Testis (tissue), 5 donors: ENCODE measurements at places on chromosomes 16 and 17. TPM values are rescaled to one million over a fixed set of nuclear protein-coding genes. Genes with fewer than 3 reads are reported as not detected.

DNA sequence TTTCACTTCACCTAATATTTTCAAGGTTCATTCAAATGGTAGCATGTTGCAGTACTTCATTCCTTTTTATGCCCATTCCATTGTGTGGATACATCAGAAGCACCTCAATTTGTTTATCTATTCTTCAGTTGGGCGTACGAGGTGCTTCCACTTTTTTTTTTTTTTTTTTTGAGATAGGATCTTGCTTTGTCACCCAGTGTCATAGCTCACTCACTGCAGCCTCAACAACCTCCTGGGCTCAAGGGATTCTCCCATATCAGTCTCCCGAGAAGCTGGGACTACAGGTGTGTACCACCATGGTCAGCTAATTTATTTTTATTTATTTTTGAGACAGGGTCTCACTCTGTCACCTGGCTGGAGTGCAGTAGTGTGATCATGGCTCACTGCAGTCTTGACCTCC lies 22.5 kb upstream of the SPNS3 start:
- DNase-seq = no peak

GRCh38 chr16:56662357-56663354 lies 4.9 kb downstream of the MT1F start:
- no peak for DNase-seq

GRCh38 chr17:42282478-42283080 lies 5.7 kb upstream of the STAT5A start:
- peak; percentile 3 for DNase-seq

DNA sequence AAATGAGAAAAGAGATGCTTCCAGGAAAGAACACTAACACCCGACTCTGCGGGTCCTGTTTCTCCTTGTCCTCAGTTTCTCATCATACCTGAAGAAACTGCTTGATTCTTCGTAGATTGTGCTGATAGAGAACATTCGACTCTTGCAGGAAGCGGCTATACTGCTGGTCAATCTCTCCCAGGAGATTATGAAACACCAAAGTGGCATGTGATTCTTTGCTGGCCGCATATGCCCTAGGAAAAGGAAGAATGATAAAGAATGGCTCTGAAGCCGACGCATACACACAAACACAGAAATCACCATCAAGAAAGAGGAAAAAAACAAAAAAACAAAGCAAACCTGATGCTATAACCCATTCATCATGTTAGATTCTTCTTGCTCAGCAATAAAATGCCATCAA lies 41.8 kb downstream of the STAT3 start:
- DNase-seq = no peak

DNA sequence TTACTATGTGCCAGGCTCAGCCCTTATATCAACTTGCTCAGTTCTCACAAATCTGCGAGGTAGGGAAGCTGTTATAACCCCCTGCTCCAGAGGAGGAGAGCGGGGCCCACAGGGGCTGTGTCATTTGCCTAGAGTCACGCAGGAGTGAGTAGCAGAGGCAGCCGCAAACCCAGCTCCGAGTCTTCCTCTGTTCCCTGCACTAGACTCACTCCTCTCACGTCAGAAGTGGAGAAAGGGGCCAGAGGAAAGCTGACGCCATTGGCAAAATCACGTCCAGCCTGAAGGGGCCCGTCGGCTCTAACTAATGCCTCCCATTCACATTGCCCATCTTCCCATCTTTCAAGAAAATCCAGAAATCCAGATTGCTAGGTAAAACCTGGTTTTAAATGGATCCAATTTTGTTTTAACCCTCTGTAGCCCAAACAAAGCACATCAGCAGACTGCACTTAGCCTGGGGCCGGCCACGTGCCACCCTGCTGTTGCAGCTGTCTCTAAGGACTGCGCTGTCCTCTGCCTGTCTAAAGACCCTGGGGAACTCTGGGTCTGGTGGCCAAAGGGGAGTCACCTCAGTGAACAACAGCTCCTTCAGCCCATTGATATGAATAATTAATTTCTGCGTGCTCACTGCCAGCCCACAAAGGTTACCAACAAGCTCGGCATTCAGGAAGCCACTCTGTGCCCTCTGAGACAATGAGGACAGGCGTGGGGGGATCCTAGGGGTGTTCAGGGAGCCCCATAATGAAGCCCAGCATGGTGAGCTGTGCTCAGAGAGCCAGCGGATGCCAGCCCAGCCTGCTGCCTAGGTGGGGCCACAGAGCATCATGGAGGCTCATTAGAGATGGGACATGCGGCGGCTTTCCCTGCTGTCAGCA lies 36.7 kb upstream of the ABR start:
- DNase-seq = no peak

DNA sequence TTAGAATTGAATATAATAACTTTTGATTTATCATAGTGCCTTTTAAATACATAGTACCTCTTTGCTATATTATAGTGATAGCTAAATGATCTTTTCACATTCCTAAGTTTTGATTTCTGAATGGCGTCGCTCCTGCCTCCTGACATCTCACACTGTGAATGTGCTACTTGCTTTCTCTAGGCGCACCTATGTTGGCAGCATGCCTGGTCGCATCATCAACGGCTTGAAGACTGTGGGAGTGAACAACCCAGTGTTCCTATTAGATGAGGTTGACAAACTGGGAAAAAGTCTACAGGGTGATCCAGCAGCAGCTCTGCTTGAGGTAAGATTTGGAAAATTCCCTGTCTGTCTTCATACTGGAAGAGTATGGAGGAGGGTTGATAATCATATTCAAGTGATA lies 29.8 kb upstream of the ABCC11 start:
- DNase-seq = peak; percentile 25

DNA sequence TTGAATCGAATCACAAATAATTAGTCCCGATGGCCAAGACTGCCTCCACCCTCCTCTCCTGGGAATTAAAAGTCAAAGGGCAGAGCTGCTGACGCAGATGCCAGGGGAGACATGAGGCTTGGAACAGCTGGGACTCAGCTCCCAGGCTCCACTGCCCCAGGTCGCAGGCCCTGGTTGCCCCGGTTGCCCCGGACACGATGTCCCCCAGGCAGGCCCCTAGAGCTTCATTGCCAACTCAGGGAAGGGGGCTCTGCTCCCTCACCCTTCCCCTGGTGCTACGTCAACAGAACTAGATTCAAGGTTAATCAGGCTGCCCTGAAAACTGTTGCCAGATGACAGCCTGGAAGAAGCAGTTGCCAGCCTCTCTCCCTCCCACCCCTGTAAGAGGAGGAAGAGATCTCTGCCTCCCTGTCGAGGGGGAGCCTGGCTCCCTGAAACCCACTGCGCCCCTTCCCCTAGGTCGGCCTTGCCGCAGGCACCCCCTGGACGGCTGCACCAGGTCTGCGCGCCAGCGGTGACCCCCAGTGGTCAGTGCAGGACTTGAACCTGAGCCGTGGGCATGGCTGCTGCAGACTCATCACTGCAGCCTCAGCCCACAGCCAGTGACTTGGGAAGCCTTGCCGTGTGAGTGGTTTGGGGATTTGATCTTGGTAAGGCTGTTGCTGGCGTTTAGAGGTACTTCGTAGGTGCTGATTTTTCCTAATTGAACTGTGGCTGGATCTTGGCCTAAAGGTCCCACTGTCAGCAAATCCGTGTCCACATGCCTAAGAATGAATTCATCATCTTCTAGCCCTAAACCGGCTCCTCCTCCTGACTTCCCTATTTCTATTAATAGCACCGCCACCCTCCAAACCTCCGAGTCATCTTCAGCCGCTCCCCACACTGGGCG lies 84.1 kb upstream of the TOB1 start:
- peak; percentile 79 for DNase-seq

GRCh38 chr17:72862276-72862999 lies 230.1 kb downstream of the SLC39A11 start:
- no peak for DNase-seq

DNA sequence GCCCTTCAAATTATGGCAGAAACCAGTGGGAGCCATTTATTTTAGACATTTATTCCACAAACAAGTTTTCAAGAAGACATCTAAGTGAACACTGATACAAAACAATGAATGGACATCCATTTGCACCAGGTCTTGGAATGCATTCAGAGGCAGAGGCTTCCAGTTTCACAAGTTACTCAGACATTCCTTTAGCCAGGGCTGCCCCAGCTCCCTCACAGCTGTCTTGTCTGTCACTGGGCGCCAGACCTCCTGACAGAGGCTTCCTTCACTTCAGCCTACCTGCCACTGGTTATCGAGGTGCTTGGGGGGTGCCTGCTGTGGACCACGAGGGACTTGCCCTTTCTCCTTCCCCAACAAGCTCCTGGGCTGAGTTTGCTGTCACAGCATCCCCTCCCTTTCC lies 19.2 kb downstream of the AQP8 start:
- no peak for DNase-seq

GRCh38 chr17:77019893-77020379 lies 120.8 kb upstream of the SEC14L1 start:
- DNase-seq = no peak

- DNase-seq = no peak
Observed at GRCh38 chr16:1985466-1986150, 1.6 kb downstream of the GFER start.

The METTL2A gene
- 21.0 TPM for polyA plus RNA-seq

The RIPOR1 gene
- polyA plus RNA-seq = 36.1 TPM

The TPSB2 gene
- polyA plus RNA-seq = 16.1 TPM

The C17orf58 gene
- 13.5 TPM for polyA plus RNA-seq

The RAB26 gene
- polyA plus RNA-seq = 1.5 TPM
